ENCODE measurements at places on chromosomes 12 and 14.

DNA sequence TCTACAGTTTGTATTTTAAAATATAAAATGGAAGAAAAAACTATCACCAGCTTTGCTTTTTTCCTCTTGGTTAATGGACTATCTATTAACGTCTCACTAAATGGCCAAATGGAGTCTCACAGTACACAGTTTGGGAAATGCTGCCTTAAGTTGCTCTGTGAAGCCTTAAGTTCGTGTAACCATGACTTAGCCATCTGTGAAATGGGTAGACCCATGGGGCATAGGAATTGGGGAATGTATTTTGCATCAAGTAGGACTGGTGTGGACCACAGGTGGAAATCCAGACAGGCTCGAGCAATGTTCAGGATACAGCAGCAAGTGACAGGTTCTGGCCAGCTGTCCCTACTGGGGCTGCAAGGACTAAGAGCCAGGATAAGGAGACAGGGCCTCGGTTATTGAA, 4.8 kb downstream of the P2RX7 start:
- H3K4me1 ChIP-seq: peaks cover 5% of the 10 kb centered on the region
- peaks cover 4% of the 10 kb centered on the region for H3K36me3 ChIP-seq
- H3K4me3 ChIP-seq: no peak overlapping the region
- DNase-seq: no peak
- H3K27me3 ChIP-seq: no peaks in the 10 kb centered on the region
- H3K27ac ChIP-seq: no peak overlapping the region

GRCh38 chr12:130846369-130846768, 7.3 kb upstream of the STX2 start:
- H3K4me1 ChIP-seq: no peaks in the 10 kb centered on the region
- H3K36me3 ChIP-seq: no peaks in the 10 kb centered on the region
- no peak for DNase-seq
- H3K27ac ChIP-seq: no peak overlapping the region
- H3K27me3 ChIP-seq: no peaks in the 10 kb centered on the region
- H3K4me3 ChIP-seq: no peak overlapping the region

DNA sequence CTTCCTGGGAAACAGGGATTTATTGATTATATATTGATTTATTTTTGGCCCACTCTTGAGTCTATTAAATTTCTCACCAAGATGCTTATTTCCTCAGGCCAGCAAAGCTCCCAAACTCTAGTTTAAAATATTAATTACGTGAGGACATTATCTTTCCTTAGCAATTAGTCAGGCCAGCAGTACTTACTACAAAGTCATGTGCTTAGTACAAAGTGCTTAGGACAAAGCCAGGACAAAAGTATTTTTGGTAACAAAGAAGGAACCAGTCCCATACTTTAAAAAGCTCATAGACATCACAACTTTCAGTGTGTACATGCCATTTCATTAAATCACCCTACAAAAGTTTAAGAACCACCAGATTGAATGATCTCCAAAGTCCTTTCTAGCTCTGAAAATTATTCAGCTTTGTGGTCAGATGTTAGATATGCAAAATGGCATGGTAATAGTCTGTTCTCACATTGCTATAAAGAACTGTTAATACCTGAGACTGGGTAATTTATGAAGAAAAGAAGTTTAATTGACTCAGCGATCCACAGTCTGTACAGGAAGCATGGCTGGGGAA, 94.7 kb upstream of the PWP1 start:
- no peak for DNase-seq
- H3K36me3 ChIP-seq: no peaks in the 10 kb centered on the region
- H3K4me3 ChIP-seq: no peak overlapping the region

DNA sequence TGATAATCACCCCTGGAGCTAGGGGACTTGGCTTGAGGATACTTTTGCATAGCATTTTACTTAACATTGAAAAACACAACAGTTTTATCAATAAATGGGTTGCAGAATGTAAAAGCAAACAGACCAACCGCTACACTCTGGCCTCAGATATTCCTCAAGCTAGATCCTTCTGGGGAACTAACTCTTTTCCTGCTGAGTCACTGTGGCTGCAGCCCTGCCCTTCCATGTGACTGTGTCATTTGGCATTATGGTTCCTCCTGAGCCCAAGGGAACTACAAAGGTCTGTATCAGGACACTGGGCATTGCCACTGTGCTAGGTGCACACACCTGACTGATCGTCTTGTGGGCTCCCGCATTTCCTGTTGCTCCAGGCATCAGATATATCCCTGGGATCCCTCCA, 56.6 kb downstream of the TTC9 start:
- no peaks in the 10 kb centered on the region for H3K27me3 ChIP-seq
- H3K36me3 ChIP-seq: no peaks in the 10 kb centered on the region
- H3K4me3 ChIP-seq: no peak overlapping the region
- H3K4me1 ChIP-seq: no peaks in the 10 kb centered on the region

DNA sequence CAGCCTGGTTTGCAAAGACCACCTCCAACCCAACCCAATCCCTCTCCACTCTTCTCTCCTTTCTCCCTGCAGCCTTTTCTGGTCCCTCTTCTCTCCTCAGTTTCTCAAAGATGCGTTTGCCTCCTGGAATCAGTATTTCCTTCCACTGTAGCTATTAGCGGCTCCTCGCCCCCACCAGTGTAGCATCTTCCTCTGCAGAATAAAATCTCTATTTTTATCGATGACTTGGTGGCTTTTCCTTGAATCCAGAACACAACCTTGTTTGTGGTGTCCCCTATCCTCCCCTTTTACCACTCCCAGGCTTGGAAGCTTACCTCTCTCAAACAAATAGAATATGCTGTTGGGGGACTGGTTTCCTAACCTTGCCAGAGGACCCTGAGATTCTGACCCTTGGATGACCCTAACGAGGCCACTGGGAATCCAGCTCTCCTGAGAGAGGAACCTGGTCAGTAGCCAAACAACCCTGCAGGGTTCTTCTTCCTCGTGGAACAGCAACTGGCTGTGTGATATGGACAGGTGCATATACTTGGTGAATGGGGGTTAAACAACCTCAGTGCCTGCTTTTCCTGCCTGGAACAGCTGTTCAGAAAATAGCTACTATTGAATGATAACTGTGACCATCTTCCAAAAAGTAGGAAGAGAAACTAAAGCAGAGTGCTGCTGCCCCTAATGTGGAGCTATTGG, 4.4 kb downstream of the WNT1 start:
- peaks cover 9% of the 10 kb centered on the region for H3K27me3 ChIP-seq
- no peak overlapping the region for H3K4me3 ChIP-seq
- no peaks in the 10 kb centered on the region for H3K36me3 ChIP-seq

DNA sequence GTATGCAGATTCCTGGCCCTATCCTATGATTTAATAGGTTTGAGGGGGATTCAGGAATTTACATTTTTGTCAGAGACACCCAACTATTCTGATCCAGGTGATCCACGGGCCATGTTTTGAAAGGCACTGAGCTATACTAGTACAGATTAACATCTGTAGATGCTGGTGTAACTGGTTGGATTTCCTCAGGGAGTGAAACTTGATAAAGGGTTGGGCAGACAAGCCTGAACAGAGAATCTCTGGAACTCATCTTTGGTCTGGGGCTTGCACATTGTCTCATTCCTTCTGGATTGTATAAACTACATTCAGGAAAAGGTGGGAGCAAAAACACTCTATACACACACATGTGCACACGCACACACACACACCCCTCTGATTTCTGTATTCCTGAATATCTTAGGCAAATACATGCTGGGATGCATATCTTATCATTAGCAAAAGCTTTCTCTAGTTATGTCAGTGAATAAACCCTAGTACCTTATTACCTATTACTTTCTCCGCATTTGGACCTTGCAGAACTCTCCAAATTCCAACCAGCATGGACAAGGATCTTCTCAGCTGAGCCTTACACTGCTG, 104.6 kb downstream of the SLC38A1 start:
- no peaks in the 10 kb centered on the region for H3K27me3 ChIP-seq
- H3K27ac ChIP-seq: no peak overlapping the region
- no peak overlapping the region for H3K4me3 ChIP-seq
- no peaks in the 10 kb centered on the region for H3K36me3 ChIP-seq

DNA sequence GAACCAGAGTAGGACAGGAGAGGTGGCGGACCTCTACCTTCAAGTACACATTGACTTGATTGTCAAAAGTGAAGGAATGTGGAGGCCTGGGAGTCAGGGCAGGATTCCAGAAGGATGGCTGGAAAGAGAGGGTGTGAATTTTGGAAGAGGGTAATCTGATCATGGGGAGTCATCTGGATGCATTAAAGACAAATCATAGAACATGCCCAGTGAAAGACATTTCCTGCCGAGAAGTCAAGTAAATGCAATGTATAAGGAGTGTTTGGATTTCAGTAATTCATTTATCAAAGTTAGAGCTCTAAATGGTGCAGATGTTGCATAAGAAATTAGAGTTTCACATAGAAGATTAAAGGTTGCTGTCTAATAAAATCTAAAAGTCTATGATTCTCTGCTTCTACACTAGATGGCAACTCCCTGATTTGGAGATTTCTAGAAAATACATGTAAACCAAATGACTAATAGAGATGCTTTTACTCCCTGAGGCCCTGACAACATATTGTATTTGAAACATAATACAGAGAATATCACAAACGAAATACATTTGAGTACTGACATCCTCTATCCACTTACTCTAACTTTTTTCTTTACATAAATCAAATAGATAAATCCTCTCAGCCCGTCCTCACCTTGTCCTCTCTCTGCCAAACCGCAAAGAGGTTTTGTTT, 91.3 kb downstream of the KCNA5 start:
- no peak for DNase-seq
- no peaks in the 10 kb centered on the region for H3K36me3 ChIP-seq
- peaks cover 6% of the 10 kb centered on the region for H3K4me1 ChIP-seq

GRCh38 chr14:100828031-100828769, 2.3 kb downstream of the MEG3 start:
- no peak overlapping the region for H3K27ac ChIP-seq
- peak overlapping the region; percentile 40 for H3K4me3 ChIP-seq
- H3K27me3 ChIP-seq: no peaks in the 10 kb centered on the region
- no peaks in the 10 kb centered on the region for H3K36me3 ChIP-seq
- DNase-seq: no peak
- no peaks in the 10 kb centered on the region for H3K4me1 ChIP-seq

- DNase-seq: peak; percentile 70
- H3K27ac ChIP-seq: peak overlapping the region; percentile 20
- H3K4me3 ChIP-seq: peak overlapping the region; percentile 70
- H3K36me3 ChIP-seq: no peaks in the 10 kb centered on the region
Measured at GRCh38 chr12:88579601-88580050, 645 bp downstream of the KITLG start.

- H3K4me1 ChIP-seq: peaks cover 31% of the 10 kb centered on the region
- no peaks in the 10 kb centered on the region for H3K27me3 ChIP-seq
- no peaks in the 10 kb centered on the region for H3K36me3 ChIP-seq
- no peak overlapping the region for H3K27ac ChIP-seq
- DNase-seq: no peak
Measured at GRCh38 chr14:71472356-71473340, 459.6 kb upstream of the RGS6 start.

GRCh38 chr12:46282829-46283228, 14.0 kb upstream of the SLC38A1 start:
- no peaks in the 10 kb centered on the region for H3K27me3 ChIP-seq
- H3K4me3 ChIP-seq: no peak overlapping the region
- no peaks in the 10 kb centered on the region for H3K4me1 ChIP-seq
- H3K27ac ChIP-seq: no peak overlapping the region

DNA sequence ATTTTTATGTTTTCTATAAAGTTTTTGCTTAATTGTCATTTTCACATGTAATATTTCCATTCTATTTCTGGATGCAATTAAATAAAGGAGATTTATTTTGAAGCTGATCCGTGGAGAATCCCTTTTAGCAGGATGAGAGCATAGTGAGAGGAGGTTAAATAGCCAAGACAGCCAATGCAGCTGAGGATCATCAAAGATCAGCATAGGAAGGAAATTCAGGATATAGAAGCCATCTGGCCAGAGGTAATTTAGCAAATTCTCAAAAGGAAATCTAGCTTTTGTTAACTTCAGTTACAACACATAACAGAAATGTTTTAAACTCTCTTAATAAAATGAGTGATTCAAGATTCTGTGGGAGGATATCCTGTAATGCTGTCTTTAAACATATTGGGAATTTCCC, 122.8 kb upstream of the PDE3A start:
- H3K27me3 ChIP-seq: no peaks in the 10 kb centered on the region
- no peaks in the 10 kb centered on the region for H3K4me1 ChIP-seq
- H3K27ac ChIP-seq: no peak overlapping the region

DNA sequence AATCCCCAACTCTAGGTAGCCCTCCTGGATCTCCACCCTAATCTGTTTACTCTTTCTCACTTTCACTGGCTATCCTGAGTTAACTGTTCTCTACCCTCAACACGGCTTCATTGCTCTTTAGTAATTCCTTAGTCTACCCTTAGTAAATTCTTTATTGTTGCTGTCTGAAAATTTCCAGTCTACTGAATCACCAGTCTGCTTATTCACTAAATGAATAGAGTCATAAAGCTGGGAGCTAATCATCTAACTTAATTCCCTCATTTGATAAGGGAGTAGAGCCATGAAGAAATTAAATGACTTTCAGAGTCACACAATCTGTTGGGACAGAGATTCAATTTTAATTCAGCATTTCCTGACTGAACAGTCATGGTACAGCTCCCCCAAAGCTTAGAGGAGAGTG, 36.5 kb downstream of the YEATS4 start:
- H3K4me3 ChIP-seq: no peak overlapping the region
- H3K4me1 ChIP-seq: peaks cover under 1% of the 10 kb centered on the region
- no peak overlapping the region for H3K27ac ChIP-seq
